ENCODE measurements at places on chromosomes 3 and 15.

GRCh38 chr3:173743111-173743510 lies 345.6 kb downstream of the NLGN1 start:
- no peak for DNase-seq

- peak; percentile 35 for DNase-seq
Measured at GRCh38 chr3:11498646-11499045, 145.1 kb downstream of the VGLL4 start.

DNA sequence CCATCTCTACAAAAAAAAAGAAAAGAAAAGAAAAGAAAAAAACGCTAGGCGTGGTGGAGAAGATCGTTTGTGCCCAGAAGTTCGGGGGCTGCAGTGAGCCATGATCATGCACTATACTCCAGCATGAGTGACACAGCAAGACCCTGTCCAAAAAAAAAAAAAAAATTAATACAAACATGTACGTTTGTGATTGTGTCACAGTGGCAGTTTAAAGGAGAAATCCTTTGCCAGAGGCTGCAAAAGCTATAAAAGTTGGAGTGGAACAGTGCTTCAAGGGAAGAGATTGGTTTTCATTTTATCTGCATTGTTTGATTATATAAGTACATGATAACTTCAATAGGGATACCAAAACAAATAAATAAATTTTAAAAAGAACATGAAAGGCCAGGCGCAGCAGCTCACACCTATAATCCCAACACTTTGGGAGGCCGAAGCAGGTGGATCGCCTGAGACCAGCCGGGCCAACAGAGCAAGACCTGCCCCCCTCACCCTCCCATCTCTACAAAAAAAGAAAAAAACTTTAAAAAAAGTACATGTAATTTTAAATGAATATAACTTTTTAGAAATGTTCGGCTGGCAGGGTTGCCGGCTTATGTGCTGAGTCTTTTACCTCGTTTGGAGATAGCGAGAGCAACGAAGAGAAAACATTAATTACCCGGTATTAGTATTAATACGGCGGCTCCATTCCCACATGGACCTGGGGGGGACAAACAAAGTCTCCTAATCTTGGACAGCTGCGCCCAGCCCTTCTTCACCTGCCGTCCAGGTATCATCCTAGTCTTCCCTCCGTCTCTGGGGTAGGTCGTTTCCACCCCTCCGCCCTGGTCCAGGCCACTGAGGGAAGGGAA lies 573 bp upstream of the DIS3L start:
- no peak for DNase-seq

DNA sequence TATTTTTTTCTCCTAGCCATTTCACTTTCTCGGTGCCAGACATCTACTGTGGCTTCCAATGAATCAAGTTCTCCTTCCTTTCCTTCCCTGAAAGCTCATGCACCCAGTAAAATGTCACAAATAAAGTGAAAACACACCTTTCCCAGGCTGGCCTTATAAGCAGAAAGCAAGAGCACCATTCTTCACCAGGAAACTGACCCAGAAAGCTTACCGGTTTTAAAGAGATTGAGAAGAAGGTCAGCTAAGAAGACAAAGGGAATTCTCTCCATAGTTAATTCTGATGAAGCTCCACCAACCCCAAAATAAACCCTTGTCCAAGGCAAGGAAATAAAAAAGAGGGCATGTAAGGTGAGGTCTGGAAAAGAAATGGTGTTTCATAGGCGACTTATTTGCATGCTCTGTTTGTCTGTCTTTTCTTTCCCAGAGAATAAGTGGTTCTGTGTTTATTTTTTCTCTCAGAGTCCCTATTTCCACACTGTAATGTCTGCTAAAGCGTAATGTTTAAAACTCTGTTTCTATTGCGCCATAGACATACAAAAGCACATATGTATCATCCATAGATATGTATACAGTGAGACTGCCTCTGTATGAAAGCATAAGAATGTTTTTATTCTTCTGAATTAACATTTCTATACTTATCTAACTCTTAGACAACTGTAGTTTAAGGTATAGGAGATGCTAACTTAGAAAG lies 2.8 kb downstream of the LSAMP start:
- no peak for DNase-seq

DNA sequence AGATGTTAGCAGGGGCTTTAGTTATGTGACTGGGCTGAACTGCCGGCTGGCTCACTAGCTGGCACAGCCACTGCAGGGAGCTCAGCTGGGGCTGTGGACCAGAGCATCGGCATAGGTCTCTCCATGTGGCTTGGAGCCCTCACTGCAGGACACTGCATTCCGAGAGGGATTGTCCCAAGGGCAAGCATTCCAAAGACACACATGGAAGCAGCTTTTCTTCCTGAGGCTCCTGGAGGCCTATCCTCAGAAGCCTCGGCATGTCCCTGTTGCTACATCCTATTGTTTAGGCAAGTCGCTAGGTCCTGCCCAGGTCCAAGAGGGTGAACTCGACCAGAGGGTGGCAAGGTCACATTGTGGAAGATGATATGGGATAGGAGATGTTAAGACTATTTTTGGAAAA lies 209.8 kb downstream of the PLCL2 start:
- DNase-seq: no peak

GRCh38 chr15:85114886-85115285 lies 133.2 kb downstream of the PDE8A start:
- no peak for DNase-seq

GRCh38 chr15:44780608-44781007 lies 44.3 kb downstream of the TRIM69 start:
- no peak for DNase-seq

DNA sequence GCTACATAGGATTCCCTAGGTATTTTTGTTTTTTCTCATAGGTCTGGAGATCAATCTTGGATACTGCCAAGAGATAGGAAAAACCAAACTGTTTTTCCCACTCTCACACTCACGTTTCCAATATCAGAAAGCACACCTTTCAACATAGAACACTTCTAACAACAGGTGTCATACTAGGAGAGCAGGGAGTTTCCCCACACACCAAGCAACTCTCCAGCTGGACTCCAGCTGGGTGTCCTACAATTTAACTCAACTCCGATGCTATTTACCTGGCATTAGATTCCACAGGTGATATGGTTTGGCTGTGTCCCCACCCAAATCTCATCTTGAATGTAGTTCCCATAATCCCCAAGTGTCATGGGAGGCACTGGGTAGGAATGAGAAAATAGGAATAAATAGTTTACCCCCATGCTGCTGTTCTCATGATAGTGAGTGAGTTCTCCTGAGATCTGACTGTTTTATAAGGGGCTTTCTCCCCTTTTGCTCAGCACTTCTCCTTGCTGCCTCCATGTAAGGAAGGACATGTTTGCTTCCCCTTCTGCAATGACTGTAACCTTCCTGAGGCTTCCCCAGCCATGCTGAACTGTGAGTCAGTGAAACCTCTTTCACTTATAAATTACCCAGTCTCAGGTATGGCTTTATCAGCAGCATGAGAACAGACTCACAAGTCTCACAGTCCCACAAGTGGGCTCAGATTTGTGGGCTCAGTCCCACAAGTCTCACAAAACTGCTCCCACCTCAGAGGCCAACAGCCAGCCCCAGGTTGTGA lies 354.5 kb upstream of the THBS1 start:
- DNase-seq: no peak

- no peak for DNase-seq
Measured at GRCh38 chr3:27758083-27758482, 36.0 kb upstream of the EOMES start.

DNA sequence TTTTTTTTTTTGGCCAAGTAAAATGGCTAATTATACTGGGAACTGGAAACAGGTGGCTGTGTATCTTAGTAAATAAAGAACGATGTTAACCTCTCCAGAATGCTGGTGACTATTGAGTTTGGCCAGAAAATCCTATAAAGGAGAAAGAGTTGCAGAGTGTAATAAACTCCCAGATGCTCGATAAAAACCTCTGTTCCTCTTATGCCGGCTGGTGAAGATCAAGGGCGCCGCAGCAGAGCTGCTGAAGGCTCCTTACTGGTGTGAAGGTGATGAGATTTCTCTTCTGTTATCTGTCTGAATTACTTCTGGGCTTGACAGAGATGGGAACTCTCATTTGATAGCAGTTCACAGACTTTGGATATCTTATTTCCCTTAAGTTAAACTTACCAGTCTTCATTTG lies 104.6 kb downstream of the PTPRG start:
- DNase-seq: no peak

DNA sequence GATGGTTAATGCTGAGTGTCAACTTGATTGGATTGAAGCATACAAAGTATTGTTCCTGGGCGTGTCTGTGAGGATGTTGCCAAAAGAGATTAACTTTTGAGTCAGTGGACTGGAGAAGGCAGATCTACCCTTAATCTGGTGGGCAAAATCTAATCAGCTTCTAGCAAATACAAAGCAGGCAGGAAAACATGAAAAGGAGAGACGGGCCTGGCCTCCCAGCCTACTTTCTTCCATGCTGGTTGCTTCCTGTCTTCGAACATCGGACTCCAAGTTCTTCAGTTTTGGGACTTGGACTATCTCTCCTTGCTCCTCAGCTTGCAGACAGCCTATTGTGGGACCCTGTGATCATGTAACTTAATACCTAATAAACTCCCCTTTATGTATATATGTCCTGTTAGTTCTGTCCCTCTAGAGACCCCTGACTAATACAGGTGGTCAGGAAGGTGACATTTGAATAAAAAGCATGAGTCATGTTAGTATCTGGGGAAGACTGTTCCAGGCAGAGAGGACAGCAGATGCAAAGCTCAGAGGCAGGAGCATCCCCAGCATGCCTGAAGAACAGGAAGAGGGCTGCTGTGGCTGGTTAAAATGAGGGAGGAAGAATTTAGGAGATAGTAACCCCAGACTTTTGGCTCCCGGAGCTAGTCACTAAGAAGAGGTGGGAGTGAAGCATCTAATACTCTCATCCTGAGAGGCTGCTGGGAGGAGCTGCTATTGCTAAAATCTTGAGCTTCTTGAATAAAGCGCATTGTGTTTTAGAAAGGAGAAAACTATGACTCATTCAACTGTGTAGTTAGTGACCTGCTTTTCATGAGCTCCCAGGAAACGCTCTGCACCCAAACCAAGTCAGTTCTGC lies 207.4 kb upstream of the HES1 start:
- DNase-seq: no peak

GRCh38 chr3:16520970-16521881 lies 7.7 kb upstream of the RFTN1 start:
- no peak for DNase-seq

DNA sequence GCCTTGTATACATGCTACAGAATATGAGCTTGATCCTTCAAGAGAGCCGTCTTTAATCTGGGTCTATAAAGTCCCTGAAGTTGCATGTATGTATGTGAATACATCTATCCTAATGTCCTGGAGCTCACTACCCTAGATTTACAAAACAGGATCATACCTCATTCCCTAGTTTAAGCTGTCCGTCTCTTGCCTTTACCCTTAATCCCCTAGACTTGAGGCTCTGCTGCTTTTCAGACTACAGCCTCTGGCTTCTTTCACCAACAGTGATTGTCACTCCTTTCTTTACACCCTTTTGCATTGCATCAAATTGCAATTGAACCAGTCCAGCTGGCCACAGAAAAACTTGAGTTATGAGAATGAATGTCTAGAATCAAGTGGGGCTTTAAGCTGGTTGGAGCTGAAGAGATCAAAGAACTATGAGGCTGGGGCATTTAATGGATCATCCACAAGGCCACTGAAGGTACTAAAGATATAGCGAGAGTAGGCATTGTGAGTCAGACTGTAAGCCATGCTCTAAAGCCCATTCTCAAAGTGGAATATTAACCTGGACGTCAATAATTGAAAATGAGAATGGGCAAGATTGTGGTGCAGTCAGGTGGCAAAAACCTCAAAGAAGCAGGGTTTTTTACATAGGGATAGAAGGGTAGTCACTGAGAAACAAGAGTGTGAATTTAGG lies 12.3 kb upstream of the PLD1 start:
- no peak for DNase-seq

DNA sequence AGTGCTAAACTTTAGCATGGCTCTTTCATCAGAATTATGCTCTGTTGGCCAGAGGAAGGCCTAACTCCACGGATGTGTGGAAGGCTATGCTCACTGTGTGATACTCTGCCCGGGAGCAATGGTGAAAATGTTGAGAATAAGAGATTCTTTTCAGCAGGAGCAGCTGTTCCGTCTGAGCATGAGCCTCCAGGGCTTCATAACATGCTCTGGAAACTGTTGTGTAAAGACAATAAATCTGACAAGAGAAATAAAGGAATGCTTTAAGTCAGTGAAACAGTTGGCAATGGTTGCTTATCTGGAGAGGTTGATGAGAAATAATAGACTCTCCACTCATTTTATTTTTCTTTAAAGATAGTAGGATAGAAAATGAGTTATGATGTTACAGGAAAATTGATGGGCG lies 269.8 kb downstream of the DIPK2A start:
- DNase-seq: no peak

GRCh38 chr15:40325188-40325587 lies 1.7 kb downstream of the INAFM2 start:
- no peak for DNase-seq

Data from NCI-H510A (cell line).